ENCODE measurements at places on chromosomes 16 and 17. TPM values are rescaled to one million over a fixed set of nuclear protein-coding genes. Genes with fewer than 3 reads are reported as not detected.
A peak's percentile ranks its signal among the peaks of the same experiment; 100 is the strongest.

- no peaks in the 10 kb centered on the region for H3K36me3 ChIP-seq
- H3K27ac ChIP-seq: no peak overlapping the region
- no peak overlapping the region for H3K4me3 ChIP-seq
- DNase-seq: no peak
- H3K4me1 ChIP-seq: peaks cover 19% of the 10 kb centered on the region
- no peaks in the 10 kb centered on the region for H3K27me3 ChIP-seq
Measured at GRCh38 chr17:70320673-70321345, 151.5 kb downstream of the KCNJ2 start.

- H3K4me3 ChIP-seq: no peak overlapping the region
- no peak for DNase-seq
- no peaks in the 10 kb centered on the region for H3K36me3 ChIP-seq
- H3K4me1 ChIP-seq: no peaks in the 10 kb centered on the region
- no peaks in the 10 kb centered on the region for H3K27me3 ChIP-seq
- H3K27ac ChIP-seq: no peak overlapping the region
Measured at GRCh38 chr17:31517524-31517923, 126.0 kb downstream of the RAB11FIP4 start.

GRCh38 chr17:66775881-66776400 is 59.0 kb upstream of the CACNG5 start:
- no peaks in the 10 kb centered on the region for H3K27me3 ChIP-seq
- H3K4me1 ChIP-seq: no peaks in the 10 kb centered on the region
- DNase-seq: no peak
- no peaks in the 10 kb centered on the region for H3K36me3 ChIP-seq

Gene SP6
- total RNA-seq: not detected

DNA sequence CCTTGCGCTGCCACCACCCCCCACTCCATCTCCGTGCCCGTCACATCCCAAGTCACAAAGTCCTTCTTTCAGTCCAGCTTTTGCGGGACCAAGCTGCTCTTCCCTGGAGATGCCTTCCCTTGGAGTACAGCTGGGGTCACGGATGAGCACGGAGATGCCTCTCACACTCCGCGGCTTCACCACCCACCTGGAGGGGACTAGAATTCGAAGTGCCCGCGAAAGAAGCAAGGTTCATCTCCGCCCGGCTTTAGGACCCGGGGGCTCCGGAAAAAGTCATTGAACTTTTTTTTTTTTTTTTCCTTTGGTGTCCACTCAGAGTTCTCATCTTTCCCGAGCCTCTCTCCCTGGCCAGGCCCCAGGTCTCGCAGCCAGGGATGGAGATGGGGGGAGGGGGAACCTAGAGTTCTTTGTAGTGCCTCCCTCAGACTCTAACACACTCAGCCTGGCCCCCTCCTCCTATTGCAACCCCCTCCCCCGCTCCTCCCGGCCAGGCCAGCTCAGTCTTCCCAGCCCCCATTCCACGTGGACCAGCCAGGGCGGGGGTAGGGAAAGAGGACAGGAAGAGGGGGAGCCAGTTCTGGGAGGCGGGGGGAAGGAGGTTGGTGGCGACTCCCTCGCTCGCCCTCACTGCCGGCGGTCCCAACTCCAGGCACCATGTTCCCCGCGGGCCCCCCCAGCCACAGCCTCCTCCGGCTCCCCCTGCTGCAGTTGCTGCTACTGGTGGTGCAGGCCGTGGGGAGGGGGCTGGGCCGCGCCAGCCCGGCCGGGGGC is at the start of gene FKBP10:
Gene FKBP10, plus strand, starts transcription at position 624 of the 771 bp plus-strand sequence. Its CDS starts 31 bp downstream, at position 655.
- DNase-seq: peak; percentile 39
- H3K27ac ChIP-seq: peak within 1 kb of the TSS; percentile 51
- peak within 1 kb of the TSS; percentile 56 for H3K4me3 ChIP-seq
- no peaks in the 10 kb centered on the region for H3K36me3 ChIP-seq

Gene KRT39
- not detected for total RNA-seq

GRCh38 chr17:30780343-30780742 is 44.1 kb downstream of the CRLF3 start:
- no peaks in the 10 kb centered on the region for H3K27me3 ChIP-seq
- DNase-seq: no peak
- no peak overlapping the region for H3K4me3 ChIP-seq
- H3K4me1 ChIP-seq: no peaks in the 10 kb centered on the region

DNA sequence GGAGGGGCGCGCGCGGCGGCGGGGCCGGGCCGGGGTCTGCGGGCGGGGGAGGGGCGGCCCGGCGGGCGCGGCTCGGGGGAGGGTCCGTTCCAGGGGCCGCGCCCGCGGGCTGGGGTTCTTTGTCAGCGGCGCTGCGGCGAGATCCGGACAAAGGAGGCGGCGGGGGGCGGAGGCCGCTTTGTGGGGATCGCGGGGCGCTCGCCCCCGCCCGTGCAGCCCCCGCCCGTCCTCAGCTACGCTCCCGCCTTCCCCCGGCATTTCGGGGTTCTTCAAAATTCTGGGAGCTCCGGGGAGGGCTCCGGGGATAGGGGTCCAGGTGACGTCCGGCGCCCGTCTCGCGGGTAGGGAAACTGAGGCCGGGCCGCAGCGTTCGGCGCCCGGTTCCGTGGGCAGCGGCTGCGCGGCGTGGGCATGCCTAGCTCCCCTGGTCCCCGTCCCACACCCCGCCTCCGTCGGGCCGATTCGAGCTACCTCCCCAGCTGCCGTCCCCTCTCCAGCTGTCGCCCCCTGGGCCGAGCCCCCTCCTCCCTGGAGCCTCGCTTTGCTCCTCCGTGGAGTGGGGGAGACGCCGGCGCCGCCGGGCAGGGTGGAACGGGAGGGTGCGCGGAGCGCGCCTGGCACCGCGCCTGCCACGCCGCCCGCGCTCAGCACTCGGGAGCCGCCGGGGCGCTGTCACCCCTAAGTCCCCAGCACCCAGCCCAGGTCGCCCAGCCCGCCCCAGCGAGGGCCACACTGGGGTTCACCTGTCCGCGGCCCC is 546 bp downstream of the SNN start:
- peaks cover 44% of the 10 kb centered on the region for H3K4me1 ChIP-seq
- H3K4me3 ChIP-seq: peak overlapping the region; percentile 96
- peak overlapping the region; percentile 99 for H3K27ac ChIP-seq
- peak; percentile 42 for DNase-seq

GRCh38 chr16:87375426-87376135 is 8.0 kb downstream of the FBXO31 start:
- no peaks in the 10 kb centered on the region for H3K36me3 ChIP-seq
- H3K27ac ChIP-seq: peak overlapping the region; percentile 93
- H3K27me3 ChIP-seq: no peaks in the 10 kb centered on the region
- peak overlapping the region; percentile 41 for H3K4me3 ChIP-seq
- peak; percentile 63 for DNase-seq
- peaks cover 71% of the 10 kb centered on the region for H3K4me1 ChIP-seq
